Adipose tissue (tissue), 3 donors: ENCODE measurements at places on chromosomes 1 and 21. TPM values are rescaled to one million over a fixed set of nuclear protein-coding genes. Genes with fewer than 3 reads are reported as not detected.

The ADGRB2 gene
- polyA plus RNA-seq = 0.21 TPM

The NFASC gene
- polyA plus RNA-seq = 2.2 TPM

The TSPEAR gene
- 0.07 TPM for polyA plus RNA-seq

The S100A7 gene
- not detected for polyA plus RNA-seq

The MTARC2 gene
- 35.0 TPM for polyA plus RNA-seq
